ENCODE measurements at places on chromosomes 6 and 20. TPM values are rescaled to one million over a fixed set of nuclear protein-coding genes. Genes with fewer than 3 reads are reported as not detected.

MEP1A gene
- 1.2 TPM for total RNA-seq

MUCL3 gene
- total RNA-seq: 5.6 TPM

KIF25 gene
- not detected for total RNA-seq

LY6G6F gene
- not detected for total RNA-seq

MAP3K5 gene
- total RNA-seq: 28.6 TPM

FUT9 gene
- 0.25 TPM for total RNA-seq

ARFRP1 gene
- 14.9 TPM for total RNA-seq

PM20D2 gene
- 11.0 TPM for total RNA-seq

EPPIN gene
- total RNA-seq: not detected

ELOVL4 gene
- 0.09 TPM for total RNA-seq

- no peak overlapping the region for H3K27ac ChIP-seq
- no peaks in the 10 kb centered on the region for H3K4me1 ChIP-seq
- no peak for DNase-seq
- no peaks in the 10 kb centered on the region for H3K36me3 ChIP-seq
- H3K27me3 ChIP-seq: no peaks in the 10 kb centered on the region
- no peak overlapping the region for H3K4me3 ChIP-seq
These were observed 17.0 kb upstream of the ZNF76 start for GRCh38 chr6:35242486-35242885.

DNA sequence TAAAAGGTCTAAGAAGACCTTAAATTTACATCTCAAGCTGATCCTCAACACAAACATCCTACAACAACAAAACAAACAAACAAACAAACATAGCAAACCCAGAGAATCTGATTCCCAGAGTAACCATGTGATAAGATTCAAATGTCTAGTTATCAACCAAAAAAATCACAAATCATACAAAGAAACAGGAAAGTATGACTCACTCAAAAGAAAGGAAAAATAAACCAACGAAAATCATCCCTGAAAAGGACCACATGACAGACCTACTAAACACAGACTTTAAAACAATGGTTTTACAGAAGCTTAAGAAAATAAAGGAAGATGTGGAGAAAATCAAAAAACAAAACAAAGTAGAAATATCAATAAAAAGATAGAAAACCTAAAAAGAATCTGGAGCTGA, 18.1 kb downstream of the VNN1 start:
- DNase-seq: no peak
- H3K4me3 ChIP-seq: no peak overlapping the region
- H3K27me3 ChIP-seq: no peaks in the 10 kb centered on the region
- H3K36me3 ChIP-seq: no peaks in the 10 kb centered on the region
- H3K27ac ChIP-seq: no peak overlapping the region

GRCh38 chr20:34744847-34745246, 40.7 kb downstream of the TP53INP2 start:
- no peak for DNase-seq
- H3K36me3 ChIP-seq: peaks cover 42% of the 10 kb centered on the region
- H3K4me3 ChIP-seq: no peak overlapping the region
- H3K27ac ChIP-seq: no peak overlapping the region
- no peaks in the 10 kb centered on the region for H3K4me1 ChIP-seq

GRCh38 chr6:39091220-39091619, 23.8 kb downstream of the SAYSD1 start:
- no peaks in the 10 kb centered on the region for H3K27me3 ChIP-seq
- no peaks in the 10 kb centered on the region for H3K4me1 ChIP-seq
- H3K27ac ChIP-seq: no peak overlapping the region
- no peaks in the 10 kb centered on the region for H3K36me3 ChIP-seq
- no peak overlapping the region for H3K4me3 ChIP-seq

DNA sequence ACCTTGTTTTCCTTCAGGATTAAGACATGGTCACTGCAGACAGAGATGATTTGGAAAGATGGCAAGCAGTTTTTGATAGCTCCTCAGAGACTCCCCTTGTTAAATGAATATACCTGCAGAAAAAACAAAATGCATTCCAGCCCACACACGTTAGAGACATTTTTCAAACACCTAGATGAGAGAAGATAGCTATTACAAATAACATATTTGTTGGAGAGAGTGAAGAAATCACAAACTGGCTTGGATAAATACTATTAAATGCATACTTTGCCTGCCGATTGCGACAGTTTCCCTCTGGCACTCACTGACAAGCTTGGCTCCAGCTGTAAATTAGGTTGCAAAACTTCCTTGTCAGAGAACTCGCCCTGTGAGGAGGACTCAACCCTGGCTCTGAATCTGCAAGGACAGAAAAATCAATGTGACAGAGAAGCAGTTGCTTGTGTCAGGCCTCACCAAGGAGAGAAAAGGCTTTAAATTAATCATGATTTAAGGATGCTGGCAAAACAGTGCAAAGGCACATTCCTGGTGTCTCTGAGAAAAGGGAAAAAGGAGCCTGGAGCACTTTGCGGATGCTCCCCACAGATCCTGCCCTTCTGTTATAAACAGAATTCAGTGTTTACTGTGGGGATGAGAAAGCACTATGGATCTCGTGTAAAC, 423.7 kb upstream of the MARCKS start:
- peaks cover 5% of the 10 kb centered on the region for H3K4me1 ChIP-seq
- H3K36me3 ChIP-seq: no peaks in the 10 kb centered on the region
- H3K27me3 ChIP-seq: no peaks in the 10 kb centered on the region
- peak; percentile 53 for DNase-seq
- no peak overlapping the region for H3K27ac ChIP-seq

DNA sequence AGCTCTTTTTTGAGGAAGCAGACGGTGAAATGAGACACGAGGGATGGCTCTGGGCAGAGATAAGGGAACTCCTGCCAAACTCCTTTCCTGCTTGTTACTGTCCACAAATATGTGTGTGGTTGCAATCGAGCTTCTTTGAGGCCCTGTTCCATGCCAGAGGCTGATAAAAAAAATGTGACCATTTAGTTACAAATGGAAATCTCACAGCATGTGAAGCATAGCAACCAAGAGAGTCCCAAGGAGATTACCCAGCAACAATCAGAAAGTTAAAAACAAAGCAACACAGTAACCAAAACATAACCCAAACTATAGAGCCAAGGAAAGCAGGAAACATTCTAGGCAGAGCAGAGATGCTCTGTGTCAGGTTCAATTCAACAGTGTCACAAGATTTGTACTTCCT, 35.4 kb upstream of the HMGN3 start:
- no peak for DNase-seq
- H3K36me3 ChIP-seq: no peaks in the 10 kb centered on the region
- no peak overlapping the region for H3K4me3 ChIP-seq
- H3K27ac ChIP-seq: no peak overlapping the region
- no peaks in the 10 kb centered on the region for H3K4me1 ChIP-seq
- H3K27me3 ChIP-seq: no peaks in the 10 kb centered on the region

DNA sequence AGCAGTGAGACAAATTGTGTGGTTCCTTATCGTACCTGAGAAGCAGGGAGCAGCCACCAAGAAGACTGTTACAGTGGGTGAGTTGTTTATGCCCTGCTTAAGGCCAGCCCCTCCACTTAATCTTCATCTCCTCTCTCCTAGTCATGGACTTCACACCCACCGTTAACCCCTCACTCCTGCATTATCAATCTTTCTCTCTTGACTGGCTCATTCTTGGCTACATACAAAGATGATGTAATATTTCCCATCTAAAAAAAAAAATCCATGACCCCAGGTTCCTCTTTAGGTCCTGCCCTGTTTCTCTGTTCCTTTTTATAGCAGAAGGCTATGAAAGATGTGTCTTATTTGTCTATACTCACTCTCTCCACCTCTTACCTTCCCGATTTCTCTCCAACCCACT, 72.4 kb downstream of the SHLD1 start:
- no peaks in the 10 kb centered on the region for H3K36me3 ChIP-seq
- peaks cover 20% of the 10 kb centered on the region for H3K4me1 ChIP-seq
- DNase-seq: no peak

DNA sequence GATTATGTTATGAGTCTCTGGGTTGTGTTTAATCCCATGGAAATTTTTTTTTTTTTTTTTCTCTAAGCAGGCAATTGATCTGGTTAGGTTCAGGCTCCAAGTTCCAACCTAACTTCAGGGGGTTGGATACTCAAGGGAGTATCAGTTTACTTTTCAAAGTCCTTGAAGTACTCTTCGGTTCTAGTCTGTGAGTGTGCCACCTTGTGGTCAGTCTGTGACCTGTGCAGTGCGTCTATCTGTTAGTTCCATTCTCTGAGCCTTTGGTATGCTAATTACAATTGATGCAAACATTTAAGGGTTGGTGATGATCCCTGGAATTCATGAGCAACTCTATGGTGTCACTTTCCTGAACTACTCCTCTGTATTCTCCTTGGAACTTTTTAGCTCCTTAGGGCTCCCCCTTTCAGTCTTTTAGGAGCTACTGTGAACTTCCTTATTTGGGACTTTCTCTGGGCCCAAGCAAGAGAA, 342.0 kb downstream of the SOX4 start:
- H3K36me3 ChIP-seq: no peaks in the 10 kb centered on the region
- no peaks in the 10 kb centered on the region for H3K27me3 ChIP-seq
- no peak overlapping the region for H3K4me3 ChIP-seq
- H3K4me1 ChIP-seq: no peaks in the 10 kb centered on the region
- no peak overlapping the region for H3K27ac ChIP-seq

DNA sequence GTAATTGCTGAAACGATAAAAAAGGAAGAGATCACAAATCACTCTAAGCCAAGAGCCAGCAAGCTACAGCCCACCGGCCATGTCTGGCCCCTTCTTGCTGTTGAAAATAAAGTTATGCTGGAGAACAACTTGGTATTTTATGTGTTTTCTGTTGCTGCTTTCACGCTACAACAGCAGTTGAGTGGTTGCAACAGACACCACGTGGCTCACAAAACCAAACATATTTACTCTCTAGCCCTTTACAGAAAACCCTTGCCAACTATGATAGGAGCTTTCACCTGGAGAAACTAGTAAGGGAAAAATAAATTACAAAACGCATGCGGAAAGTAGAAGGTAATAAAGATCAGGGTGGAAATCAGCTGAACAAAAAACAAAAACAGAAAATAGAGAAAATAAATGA, 41.1 kb upstream of the SLCO4A1 start:
- no peak for DNase-seq
- no peak overlapping the region for H3K27ac ChIP-seq
- peaks cover 9% of the 10 kb centered on the region for H3K4me1 ChIP-seq
- H3K36me3 ChIP-seq: no peaks in the 10 kb centered on the region

GRCh38 chr6:56649782-56650181, 7.1 kb upstream of the DST start:
- H3K27ac ChIP-seq: no peak overlapping the region
- H3K4me1 ChIP-seq: no peaks in the 10 kb centered on the region
- no peak overlapping the region for H3K4me3 ChIP-seq
- H3K27me3 ChIP-seq: no peaks in the 10 kb centered on the region

- no peak overlapping the region for H3K27ac ChIP-seq
- no peaks in the 10 kb centered on the region for H3K4me1 ChIP-seq
- H3K36me3 ChIP-seq: no peaks in the 10 kb centered on the region
- no peaks in the 10 kb centered on the region for H3K27me3 ChIP-seq
These were observed 24.8 kb upstream of the MLIP start for GRCh38 chr6:54086439-54086838.

DNA sequence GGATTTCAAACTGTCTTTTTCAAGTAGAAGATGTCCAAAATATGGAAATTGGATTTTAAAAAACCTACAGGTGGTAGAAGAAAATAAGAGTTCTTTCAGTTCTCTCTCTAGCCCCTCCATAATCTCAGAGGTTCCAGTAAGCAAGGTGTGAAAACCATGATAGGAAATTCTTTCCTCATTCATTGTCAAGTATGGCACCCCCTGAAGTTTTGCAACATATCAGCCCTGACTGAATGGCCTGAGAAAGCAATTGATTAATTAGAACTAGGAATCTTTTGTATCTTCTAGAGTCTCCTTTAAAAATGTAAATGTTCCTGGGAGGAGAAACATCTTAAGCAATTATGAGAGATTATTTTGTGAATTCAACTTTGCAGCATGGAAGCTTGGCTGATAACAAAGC, 198.7 kb upstream of the STXBP5 start:
- no peak overlapping the region for H3K27ac ChIP-seq
- no peaks in the 10 kb centered on the region for H3K27me3 ChIP-seq
- no peak for DNase-seq

DNA sequence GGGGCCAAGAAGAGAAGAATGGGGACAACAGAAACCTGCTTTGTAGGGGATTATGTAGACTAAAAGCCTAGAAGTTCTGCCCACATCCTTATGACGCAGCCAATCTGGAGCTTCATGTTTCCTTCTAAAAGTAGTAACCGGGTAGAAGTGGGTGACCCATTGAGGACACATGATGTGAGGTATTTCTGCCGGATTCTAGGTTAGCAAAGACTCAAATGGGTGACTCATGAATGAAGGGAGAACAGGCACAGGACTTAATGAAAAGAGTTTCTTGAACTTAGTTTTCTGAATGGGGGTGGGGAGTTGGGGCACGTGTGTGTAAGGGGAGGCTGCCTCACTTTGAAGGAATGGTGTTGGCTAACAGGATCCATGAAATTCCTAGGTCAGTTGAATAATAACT, 68.8 kb downstream of the CDS2 start:
- H3K36me3 ChIP-seq: no peaks in the 10 kb centered on the region
- no peak overlapping the region for H3K4me3 ChIP-seq
- H3K4me1 ChIP-seq: no peaks in the 10 kb centered on the region

DNA sequence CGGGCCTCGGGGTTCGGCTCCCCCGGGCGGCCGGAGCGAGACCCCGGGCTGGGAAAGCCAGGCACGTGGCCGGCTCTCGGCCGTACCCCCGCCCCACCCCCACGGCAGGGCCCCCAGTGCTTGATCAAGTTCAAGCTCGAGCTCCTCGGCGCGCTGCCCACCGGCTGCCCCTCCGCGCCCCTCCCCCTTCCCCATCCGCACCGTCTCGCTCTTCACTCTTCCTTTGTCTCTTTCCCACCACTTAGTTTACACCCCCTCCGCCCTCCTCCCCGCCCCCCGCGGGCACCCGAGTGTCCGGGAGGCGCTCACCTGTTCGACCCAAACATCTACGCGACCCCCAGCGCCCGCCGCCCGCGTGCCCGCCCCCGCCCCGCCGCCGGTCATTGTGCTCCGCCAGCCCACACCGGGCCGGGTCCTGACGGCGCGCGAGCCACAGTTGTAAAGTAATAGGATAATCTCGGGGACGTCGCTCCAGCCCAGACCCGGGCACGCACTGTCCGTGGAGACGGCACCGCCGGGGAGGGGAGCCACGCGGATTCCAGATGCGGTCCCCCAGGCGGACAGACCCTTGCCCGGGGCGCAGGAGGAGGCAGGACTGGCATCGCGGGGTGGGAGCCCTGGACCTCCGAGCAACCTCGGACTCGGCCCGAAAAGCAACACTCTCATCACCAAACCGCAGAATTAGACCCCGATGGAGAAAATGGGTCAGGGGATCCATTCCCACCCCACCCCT, 100.7 kb downstream of the NOL4L start:
- peak overlapping the region; percentile 81 for H3K27ac ChIP-seq
- no peaks in the 10 kb centered on the region for H3K27me3 ChIP-seq
- H3K4me1 ChIP-seq: peaks cover 27% of the 10 kb centered on the region
- DNase-seq: peak; percentile 71

- no peaks in the 10 kb centered on the region for H3K36me3 ChIP-seq
- no peak overlapping the region for H3K4me3 ChIP-seq
- peaks cover 5% of the 10 kb centered on the region for H3K4me1 ChIP-seq
- no peak overlapping the region for H3K27ac ChIP-seq
These were observed 1.7 kb downstream of the APMAP start for GRCh38 chr20:24990810-24991252.

DNA sequence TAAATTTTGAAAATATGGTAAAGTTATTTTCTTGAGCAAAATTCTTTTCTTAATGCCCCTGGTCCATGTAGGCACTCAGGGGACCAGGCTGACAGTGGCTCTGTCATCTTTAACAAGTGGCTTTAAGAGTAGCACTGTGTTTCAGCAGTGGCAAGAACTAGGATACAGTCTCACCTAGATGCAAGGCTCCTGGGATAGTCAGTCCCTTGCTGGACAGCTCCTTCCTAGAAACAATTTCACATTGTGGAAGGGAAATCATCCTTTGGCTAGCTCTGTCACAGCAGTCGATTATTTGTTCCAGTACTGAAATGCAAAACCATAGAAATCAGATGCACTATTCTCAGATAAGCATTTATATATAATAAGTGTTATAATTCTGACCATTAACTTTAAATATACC, 175.4 kb upstream of the KCNQ5 start:
- H3K4me3 ChIP-seq: no peak overlapping the region
- H3K27ac ChIP-seq: no peak overlapping the region
- DNase-seq: no peak
- H3K27me3 ChIP-seq: no peaks in the 10 kb centered on the region

Data from pancreas (tissue), 10 donors.